ENCODE measurements at places on chromosomes 12 and 14. TPM values are rescaled to one million over a fixed set of nuclear protein-coding genes. Genes with fewer than 3 reads are reported as not detected.

Gene TSHR
- not detected for total RNA-seq

Gene TAS2R31
- total RNA-seq, result 7.7 TPM

Gene AREL1
- 41.8 TPM for total RNA-seq

Gene EMP1
- 219 TPM for total RNA-seq

Gene KLRB1
- not detected for total RNA-seq

Gene NUAK1
- 43.8 TPM for total RNA-seq

Gene EID3
- total RNA-seq, result 9.0 TPM

Gene ST8SIA1
- under 0.01 TPM for total RNA-seq

Gene KTN1
- total RNA-seq, result 143 TPM

Gene RTL1
- total RNA-seq, result not detected

Gene CCDC60
- not detected for total RNA-seq

All from placental pericyte (primary cell).